ENCODE measurements at places on chromosomes 3 and 15. TPM values are rescaled to one million over a fixed set of nuclear protein-coding genes. Genes with fewer than 3 reads are reported as not detected.

- DNase-seq: no peak
These were observed 457.2 kb downstream of the RAP2B start for GRCh38 chr3:153619268-153619667.

The A4GNT gene
- not detected for total RNA-seq

The HRH1 gene
- 0.59 TPM for total RNA-seq

The DLEC1 gene
- 0.20 TPM for total RNA-seq

DNA sequence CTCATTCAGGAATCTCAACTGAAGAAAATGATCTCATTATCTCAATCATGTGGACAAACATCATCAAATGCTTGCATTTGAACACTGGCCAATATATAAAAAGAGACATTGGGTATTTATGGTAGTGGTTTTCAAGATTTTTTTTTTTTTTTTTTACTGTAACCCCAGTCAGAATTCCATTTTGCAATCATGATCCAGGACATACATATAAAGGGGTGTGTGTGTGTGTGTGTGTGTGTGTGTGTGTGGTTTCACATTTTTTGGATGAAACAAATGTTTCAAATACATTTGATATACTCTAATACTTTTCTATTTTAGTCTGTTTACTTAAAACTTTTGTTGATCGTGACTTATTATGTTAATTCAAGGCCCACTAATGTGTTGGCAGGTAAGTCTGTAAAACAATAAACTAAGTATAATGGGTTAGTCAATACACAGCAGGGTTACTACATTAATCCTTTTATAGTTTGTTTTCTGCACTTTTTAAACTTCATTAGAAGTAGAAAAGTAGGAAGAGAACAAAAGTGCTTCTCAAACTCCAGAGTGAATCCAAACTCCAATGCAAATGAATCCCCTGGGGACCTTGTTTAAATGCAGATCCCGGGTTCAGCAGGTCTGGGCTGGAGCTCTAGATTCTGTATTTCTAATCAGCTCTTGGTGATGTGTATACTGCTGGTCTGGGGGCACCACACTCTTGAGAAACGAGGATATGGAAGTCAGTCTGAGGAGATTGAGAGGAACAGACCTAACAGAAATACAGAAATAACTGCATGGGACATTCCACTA is 17.6 kb downstream of the THRB start:
- DNase-seq: no peak

The IQCH gene
- 1.2 TPM for total RNA-seq

GRCh38 chr3:54999811-55000210 is 72.0 kb upstream of the LRTM1 start:
- no peak for DNase-seq

GRCh38 chr15:70523192-70523591 is 240.2 kb downstream of the UACA start:
- DNase-seq: no peak

GRCh38 chr3:171784387-171784786 is 25.9 kb downstream of the PLD1 start:
- DNase-seq: no peak

DNA sequence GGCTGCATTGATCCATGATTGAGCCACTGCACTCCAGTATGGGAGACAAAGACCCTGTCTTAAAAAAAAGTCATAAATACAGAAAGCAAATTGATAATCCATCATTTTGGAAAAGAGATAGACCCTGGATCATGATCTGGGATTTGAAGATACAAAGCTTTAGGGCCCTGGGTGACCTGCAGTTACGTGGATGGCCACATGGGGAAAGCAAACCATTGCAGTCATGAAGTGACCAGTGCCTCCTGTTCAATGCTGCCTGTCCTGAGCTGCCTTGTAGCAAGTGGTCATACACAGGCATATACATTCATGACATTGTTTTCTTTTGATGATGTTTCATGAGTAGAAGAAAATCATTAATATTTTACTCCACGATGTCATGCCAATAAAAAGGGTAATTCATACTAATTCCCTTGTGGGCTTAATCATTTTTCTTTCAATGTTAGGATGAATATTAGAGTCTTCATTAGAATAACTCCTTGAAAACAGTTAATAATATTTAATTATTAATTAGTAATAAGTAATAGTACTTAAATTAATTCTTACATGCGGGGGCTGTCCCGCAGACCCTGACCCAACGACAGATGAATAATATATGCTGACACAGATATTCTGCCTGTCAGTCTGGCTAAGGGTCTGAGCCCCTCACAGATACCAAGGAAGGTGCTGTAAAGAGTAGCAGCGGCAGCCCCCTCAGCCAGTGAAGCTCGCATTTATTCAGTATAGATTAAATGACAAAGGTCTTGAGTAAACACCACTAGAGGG is 109.0 kb upstream of the UNC13C start:
- DNase-seq: no peak

The TGM4 gene
- total RNA-seq: not detected

The HYAL1 gene
- not detected for total RNA-seq

- no peak for DNase-seq
These were observed 18.4 kb downstream of the ZBTB38 start for GRCh38 chr3:141386611-141387111.

- DNase-seq: no peak
These were observed 12.0 kb downstream of the TBC1D5 start for GRCh38 chr3:17730318-17730967.

The CLDN16 gene
- total RNA-seq: not detected

The SLCO2A1 gene
- not detected for total RNA-seq

GRCh38 chr3:133476971-133477375 is 77.1 kb downstream of the BFSP2 start:
- DNase-seq: no peak

The ADAMTS7 gene
- total RNA-seq: 0.23 TPM

- no peak for DNase-seq
These were observed 40.2 kb downstream of the PBRM1 start for GRCh38 chr3:52645549-52645948.

DNA sequence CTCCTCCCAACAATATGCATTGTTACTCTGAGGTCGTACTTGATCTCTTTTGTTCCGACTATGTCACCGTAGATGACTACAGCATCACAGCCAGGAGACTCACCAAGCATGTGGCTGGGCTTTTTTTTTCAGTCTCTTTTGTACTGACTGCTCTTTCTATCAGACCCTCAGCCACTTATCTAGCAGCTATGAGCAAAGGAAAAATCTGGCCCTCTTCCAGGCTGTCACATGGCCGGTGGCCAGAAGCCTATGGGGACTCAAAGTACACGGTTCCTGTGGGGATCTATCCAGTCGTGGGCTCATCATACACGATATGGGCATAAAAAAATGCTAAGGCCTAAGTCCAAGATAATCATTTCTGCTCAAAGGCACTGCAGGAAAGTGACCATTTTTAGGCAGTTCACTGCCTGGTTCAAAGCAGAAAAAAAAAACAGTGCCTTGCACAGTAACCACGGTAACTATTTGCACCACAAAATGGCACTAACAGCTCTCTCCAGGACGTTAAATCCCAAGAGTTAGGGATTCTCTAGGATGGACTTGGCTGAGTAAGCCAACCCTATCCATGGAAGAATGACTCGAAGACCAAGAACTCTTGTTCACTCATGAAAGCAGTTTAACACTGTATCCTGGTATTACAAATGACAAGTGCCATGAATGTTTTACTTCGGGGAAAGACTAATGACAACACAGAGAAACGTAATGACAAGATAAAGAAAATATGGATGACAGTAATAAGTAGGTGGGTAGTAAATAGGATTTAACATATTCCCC is 50.3 kb downstream of the SHQ1 start:
- DNase-seq: no peak

- no peak for DNase-seq
These were observed 538.2 kb downstream of the NAALADL2 start for GRCh38 chr3:175397372-175397771.

DNA sequence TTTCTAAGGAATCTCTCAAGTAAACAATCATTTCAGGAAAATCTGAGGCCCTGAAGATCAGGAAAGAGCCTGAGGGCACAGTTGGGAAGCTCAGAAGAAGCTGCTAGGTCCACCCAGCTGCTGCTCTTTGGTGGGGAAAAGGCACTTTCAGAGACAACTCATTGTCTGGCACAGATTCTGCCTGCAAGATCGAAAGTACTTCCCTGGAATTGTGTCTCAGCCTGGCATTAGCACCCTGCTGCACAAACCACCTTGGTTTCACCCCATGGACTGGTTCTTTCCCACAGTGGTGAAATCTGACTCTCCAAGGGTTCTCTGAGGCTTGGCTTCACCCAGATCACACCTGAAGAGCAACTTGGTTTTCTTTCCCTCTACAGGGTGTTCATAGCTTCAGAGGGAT is 18.7 kb downstream of the THRB start:
- DNase-seq: no peak

DNA sequence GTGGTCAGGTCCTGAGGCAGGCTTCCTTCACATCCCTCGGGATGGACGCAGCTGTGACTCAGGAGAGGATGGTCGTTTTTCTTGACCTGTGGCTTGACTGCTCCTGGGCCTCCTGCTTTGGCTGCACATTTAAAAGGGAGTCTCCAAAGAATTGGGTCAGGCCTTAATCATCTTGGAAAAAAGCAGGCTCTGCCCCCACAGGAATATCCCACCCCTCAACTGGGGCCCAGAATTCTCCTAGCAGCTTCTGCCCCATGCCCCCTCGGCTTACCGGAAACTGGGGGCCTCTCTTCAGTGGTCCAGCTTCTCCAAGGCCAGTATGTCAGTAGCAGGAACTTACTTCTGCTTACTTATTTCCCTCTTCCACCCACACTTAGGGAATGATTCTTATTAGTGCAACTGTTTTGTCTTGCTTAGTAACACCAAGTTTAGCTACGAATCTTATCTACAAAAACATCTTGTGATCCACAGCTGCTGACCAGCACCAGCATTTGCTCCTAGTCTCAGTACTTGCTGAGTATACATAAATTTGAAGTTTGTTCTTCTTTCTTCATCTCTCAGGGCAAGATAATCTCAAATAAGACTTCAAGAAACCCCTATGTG is 35.7 kb downstream of the ATG7 start:
- DNase-seq: no peak

DNA sequence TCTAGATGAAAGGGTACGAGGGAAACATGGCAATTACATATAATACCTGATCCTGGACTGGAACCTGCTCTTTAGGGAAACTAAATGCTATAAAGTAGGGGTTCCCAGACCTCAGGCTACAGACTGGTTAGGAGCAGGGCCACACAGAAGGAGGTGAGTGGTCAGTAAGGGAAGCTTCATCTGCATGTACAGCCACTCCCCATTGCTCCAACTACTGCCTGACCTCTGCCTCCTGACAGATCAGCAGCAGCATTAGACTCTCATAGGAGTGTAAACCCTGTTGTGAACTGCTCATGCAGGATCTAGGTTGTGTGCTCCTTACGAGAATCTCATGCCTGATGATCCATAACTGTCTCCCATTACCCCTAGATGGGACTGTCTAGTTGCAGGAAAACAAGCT is 78.9 kb upstream of the PSMD6 start:
- DNase-seq: no peak

The GP5 gene
- 0.83 TPM for total RNA-seq

DNA sequence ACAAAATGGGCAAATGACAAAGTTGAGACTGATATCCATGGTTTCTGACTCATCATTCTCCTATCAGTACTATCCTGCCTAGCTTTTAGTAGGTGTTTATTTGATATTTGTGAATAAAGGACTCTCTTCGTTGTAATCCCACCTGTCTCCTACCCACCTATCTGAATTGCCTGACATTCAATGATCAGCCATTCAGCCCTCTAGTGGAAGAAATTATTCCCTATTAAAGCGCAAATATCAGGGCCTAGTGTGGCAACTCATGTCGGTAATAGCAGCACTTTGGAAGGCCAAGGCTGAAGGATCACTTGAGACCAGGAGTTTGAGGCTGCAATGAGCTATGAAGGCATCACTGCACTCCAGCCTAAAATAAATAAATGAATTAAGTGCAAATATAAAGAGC is 195.7 kb upstream of the SETMAR start:
- no peak for DNase-seq

GRCh38 chr3:4825436-4826236 is 153.6 kb upstream of the BHLHE40 start:
- peak; percentile 58 for DNase-seq

- no peak for DNase-seq
These were observed 14.1 kb downstream of the PARL start for GRCh38 chr3:183870563-183870962.

The STARD9 gene
- 4.8 TPM for total RNA-seq

- DNase-seq: no peak
These were observed 78.5 kb downstream of the RPLP1 start for GRCh38 chr15:69530991-69531664.

GRCh38 chr3:161600173-161600572 is 103.6 kb downstream of the OTOL1 start:
- no peak for DNase-seq

GRCh38 chr3:73056014-73056844 is 5.2 kb upstream of the EBLN2 start:
- no peak for DNase-seq

GRCh38 chr3:13963137-13963886 is 83.4 kb upstream of the WNT7A start:
- peak; percentile 2 for DNase-seq

- no peak for DNase-seq
These were observed 7.3 kb downstream of the ALPK3 start for GRCh38 chr15:84824260-84825007.

The HAPLN3 gene
- 63.2 TPM for total RNA-seq

The CCR5 gene
- 1.7 TPM for total RNA-seq

DNA sequence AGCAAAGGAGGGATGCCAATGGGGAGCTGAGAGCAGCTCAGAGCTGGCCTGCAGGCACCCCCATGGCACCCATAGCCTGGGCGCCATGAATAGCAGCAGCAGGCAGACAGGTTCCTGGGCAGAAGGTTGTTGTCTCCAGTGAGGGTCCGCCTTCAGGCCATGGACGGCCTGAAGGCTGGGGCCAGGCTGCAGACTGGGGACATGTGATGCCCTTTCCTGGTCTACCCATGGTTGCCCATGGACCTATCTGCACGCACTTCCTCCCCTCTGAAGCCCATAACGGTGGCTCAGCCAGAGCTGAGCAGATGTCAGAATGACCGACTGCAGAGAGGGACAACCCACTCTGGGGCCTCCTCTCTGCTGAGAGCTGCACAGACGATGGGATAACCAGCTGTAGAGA is 256.8 kb downstream of the PLOD2 start:
- no peak for DNase-seq

DNA sequence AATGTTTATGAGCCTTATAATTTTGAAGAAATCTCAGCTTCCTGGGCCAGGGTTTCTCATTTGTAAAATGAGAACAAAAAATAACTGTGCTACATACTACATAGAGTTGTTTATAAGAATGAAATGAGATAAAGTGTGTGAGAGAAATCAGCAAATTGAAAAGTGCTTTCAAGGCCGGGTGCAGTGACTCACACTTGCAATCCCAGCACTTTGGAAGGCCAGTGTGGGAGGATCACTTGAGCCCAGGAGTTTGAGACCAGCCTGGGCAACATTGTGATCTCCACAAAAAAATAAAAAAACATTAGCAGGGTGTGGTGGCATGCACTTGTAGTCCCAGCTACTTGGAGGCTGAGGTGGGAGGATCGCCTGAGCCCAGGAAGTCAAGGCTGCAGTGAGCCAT is 22.4 kb downstream of the FOXB1 start:
- no peak for DNase-seq

The EPHA6 gene
- not detected for total RNA-seq

The DNAH12 gene
- not detected for total RNA-seq

The GFM1 gene
- total RNA-seq: 56.1 TPM

The EIF4E3 gene
- 30.4 TPM for total RNA-seq

- DNase-seq: no peak
These were observed 7.2 kb downstream of the ARID3B start for GRCh38 chr15:74548241-74548640.

The ROPN1 gene
- not detected for total RNA-seq

GRCh38 chr3:143677430-143677829 is 170.8 kb downstream of the SLC9A9 start:
- no peak for DNase-seq

All from activated CD8-positive, alpha-beta T cell treated with anti-CD3 and anti-CD28 coated beads for 36 hours (primary cell).